ENCODE measurements at places on chromosomes 12 and 14.

DNA sequence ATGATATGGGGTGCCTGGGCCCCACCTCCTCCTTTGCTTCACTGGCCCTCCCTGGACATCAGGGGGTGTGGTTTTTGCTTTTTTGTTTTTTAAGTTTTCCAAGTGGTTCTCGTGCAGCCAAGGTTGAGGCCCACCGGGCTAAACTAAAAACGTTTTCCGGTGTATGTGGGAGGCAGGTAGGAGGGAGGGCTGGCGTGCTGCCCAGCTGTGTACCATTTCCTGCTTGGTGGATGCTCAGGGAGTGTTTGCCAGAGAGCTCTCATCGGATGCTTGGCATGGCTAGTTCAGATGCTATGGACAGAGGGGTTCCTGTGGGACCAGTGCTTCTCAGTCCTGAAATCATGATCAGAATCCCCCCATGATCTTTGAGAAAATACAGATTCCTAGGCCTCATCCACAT is 246.4 kb downstream of the CACNA1C start:
- DNase-seq: no peak

DNA sequence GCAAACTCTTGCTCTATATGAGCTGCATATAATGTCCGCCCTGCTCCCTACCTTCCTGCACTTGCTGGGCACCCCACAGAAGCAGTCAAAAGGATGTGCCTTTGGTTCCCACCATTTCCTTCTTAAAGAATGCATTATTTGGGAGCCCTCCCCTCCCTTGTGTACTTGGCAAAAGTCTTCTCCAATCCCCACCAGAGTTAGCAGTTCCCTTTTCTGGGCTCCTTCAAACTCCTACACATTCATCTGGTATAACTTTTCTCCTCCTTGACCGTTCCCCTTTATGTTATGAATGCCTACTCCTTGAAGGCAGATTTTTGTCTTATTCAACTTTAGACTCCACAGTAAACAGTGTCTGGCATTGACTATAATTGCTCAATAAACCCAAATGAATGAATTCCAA is 27.8 kb downstream of the AREL1 start:
- DNase-seq: no peak

GRCh38 chr12:1436981-1437380 is 157.4 kb downstream of the FBXL14 start:
- no peak for DNase-seq

DNA sequence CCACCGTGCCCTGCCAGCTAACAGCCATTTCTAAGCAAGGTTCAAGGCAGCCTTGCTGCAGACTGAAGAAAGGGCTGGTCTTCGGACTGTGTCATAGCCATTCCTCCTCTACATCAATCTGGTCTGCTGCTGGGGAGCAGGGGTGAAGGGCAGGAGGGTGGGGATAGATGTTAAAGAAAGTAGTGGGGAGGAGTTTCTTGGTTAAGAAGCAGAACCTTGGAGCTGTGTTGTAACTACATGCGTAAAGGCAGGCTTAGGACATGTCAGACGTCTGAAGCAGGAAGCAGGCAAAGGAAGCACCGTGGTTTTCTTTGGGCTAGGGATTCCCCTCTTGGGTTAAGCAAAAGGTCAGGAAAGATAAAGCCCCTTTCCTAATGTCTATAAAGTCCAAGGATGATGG is 18.1 kb upstream of the NEK9 start:
- no peak for DNase-seq

DNA sequence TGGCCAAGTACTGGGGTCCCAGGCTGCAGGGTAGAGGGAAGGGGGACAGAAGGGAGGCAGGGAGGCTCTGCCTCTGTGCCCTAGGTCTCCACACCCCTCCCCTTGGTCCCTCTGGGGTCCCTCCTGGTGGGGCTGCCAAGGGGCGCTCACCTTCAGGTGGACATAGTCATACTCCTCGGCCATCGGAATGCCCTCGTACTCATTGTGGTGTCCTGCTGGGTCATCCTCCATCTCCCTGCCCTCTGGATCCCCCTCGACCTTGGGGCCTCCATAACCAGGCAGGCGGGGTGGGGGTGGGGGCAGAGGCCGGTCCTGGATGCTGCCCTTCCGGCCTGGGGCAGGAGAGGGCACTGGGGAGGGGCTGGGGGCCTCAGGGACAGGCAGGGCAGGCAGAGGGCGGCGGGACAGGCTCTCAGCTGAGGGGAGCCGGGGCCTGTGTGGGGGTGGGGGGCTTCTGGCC is 5.8 kb downstream of the EFS start:
- DNase-seq: no peak

- DNase-seq: no peak
Measured at GRCh38 chr12:45732250-45732649, 2.7 kb downstream of the ARID2 start.

- DNase-seq: no peak
Measured at GRCh38 chr14:104879983-104880565, 15.0 kb downstream of the CEP170B start.

- no peak for DNase-seq
Measured at GRCh38 chr12:67434671-67435370, 165.7 kb downstream of the CAND1 start.

GRCh38 chr12:100174495-100174894 is 26.1 kb upstream of the ACTR6 start:
- DNase-seq: no peak

GRCh38 chr12:20368651-20369304 is 441 bp downstream of the PDE3A start:
- no peak for DNase-seq

DNA sequence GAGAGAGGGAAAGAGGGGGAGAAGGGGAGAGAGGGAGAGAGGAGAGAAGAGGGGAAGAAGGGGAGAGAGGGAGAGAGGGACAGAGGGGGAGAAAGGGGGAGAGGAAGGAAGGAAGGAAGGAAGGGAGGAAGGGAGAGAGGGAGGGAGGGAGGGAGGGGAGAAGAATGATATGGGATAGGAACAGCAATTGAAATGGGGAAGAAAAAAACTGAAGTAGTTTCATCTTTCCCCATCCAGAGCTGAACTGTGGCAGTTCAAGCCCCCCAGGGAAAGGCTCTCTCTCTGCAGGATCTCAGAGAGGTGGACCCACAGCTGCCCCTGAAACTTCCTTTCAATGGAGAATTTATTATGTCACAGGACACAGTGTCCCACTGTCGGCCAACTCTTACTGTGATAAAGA is 136.9 kb downstream of the DPF3 start:
- DNase-seq: no peak

DNA sequence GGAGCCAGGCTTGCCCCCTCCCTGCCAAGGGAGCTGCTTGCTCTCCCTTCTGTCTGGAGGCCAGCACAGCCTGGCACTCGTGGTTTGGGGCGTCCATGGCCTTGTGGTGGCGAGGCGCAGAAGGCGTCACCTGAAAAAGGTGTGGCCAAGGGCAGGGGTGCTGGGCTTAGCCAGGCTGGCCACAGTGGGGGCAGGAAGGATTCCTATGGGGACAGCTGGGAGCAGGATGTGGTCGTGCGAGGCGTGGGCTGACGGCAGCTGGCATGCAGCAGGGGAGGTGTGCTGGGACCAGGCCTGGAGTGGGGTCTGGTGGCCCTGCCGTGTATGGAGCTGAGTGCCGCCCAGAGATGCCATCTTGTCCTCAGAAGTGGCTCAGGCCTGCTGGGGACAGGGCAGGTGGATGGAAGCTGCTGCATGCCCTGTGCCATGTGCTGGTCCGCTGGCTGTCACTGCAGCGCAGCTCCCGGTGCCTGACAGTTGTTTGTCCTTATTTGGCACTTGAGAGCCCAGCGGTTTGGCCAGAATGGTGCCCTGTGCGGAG is 30.0 kb downstream of the SH2B3 start:
- no peak for DNase-seq

DNA sequence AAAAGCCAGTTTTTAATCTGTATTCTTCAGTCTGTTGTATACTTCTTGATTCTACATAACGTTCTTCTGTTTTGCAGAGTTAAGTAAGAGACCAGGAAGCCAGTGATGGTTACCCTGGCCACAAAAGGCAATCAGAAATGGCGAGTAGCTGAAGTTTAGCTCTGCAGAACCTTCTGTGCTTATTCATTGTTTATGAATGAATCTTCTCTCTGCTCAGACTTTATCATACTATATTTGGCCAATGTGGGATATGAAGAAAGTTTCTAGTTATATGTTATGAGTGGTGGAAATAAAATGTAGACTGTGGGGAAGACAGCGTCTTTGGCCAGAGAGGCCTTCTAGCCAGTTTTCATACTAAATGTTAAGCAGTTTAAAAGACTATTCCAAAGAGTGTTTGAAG is 249.9 kb upstream of the RGS6 start:
- DNase-seq: no peak

- DNase-seq: peak; percentile 79
Measured at GRCh38 chr12:53452159-53453077, 516 bp downstream of the PCBP2 start.

GRCh38 chr12:26740991-26741390 is 92.0 kb downstream of the ITPR2 start:
- DNase-seq: no peak

- no peak for DNase-seq
Measured at GRCh38 chr14:36751106-36751505, 89.4 kb downstream of the PAX9 start.

DNA sequence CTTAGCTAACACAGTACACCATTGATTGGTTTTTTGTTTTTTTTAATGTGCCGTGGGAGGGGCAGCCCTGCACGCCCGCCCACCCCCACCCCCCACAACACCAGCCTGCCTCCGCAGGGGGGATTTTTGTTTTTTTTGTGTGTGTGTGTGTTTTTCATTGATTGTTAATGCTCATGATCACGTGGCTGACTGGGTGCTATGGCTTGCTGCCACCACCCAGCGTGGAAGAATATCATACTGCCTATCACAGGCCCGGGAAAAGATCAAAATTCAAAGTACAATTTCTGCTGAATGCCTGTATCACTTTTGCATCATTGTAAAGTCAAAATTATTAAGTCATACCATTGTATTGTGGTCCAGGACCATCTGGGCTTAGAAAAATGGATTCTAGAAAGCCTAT is 8.3 kb downstream of the RESF1 start:
- DNase-seq: no peak

DNA sequence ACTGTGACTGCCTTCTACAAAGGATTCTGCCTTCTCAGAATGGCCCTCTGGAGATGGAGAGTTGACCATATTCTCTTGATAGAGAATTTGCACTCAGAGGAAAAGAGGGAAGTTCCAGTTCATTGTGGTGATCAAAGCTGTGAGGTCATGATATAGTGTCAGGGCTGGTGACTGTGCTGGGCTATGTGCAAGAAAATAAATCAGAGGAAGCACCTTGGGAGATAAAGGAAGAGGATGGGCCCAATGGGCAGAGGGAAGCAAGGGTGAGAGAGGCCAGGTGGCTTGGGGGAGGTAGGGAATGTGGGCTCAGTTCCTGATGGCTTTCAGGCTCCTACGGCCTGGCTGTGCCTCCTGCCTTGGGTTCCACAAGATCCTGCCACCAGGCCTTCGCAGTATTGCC is 145.8 kb downstream of the SLC8A3 start:
- no peak for DNase-seq

GRCh38 chr12:27549236-27549800 is 25.3 kb downstream of the PPFIBP1 start:
- DNase-seq: no peak

DNA sequence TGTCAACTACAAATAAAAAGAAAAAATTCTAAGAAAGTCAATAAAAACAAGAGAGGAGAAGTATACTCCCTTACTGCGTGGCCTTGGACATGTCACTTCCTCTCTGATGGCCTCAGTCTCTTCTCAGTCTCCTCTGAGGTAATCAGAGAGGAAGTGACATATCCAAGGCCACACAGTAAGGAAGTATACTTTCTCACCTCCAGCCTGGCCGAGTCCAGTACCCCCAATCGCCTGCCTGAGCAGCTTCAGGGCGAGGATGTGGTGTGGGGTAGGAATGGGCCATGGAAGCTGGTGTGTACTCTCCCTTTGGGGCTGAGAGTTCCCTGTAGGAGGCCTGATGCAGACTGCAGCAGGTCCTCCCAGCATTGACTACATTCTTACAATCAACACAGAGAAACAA is 15.8 kb downstream of the VDR start:
- DNase-seq: no peak

DNA sequence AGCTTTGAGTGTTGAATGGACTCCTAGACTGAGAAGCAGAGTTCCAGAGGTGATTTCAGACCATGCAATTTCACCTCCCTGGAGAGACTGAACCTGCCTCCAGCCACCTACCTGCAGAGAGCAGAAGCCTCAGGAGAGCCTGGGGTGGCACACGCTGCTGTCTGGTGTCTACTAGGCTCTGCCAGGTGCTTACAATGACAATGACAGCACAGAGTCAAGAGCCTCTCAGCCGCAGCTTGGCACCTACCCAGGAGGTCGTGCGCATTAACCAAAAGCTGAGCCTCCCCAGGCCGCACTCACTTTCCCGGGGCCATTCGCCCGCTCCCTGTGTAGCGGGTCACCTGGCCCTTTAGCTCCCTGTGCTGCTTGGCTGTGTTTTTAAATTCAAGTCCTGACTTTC is 63.2 kb downstream of the TESC start:
- DNase-seq: no peak

DNA sequence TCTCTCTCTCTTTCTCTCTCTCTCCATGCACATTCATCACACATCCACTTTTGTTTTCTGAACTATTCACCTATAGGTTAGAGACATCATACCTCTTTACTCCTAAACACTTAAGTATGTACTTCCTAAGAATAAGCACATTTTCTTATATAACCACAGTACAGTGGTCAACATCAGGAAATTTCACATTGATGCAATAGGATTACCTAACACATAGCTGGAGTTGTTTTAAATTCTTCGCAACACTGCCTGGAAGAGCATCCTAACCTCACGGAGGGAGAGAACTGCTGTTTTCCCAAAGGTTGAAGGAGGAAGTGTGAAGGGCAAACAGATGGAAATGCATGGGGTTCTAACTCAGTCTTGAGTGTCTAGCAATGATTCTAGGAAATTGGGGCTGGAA is 159.2 kb downstream of the SYT1 start:
- DNase-seq: no peak

DNA sequence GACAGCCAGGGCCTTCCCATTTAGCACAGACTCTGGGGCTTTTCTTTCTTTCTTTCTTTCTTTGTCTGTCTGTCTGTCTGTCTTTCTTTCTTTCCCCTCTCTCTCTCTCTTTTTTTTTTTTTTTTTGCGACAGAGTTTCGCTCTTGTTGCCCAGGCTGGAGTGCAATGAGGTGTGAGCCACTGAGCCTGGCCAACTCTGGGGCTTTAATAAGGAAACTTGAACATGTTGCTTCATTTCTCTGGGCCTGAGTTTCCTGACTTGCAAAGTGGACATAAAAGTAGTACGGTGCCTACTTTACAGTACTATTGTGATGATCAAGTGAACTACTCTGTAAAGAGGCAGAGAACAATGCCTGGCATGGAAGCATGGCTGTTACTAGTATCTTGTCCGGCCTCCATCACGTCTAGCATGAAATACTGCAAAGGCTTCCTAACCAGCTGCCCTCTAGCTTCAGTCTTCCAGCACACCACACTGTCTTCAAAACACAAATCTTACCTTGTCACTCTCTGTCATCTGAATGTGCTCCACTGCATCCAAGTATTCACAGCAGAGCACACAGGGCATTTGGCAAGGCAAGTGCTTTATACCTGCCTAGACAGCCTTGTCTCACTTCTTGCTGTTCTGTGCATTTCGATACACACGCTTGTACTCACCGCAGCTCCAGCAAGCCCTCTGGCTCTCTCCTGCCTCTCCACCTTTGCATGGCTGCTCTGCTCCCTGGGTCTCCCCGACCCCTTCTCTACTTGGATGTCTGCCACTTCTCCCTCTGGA is 96.7 kb downstream of the IRF2BPL start:
- no peak for DNase-seq

Data from occipital lobe (tissue), 3 donors.